ENCODE measurements at places on chromosomes 1 and 21. TPM values are rescaled to one million over a fixed set of nuclear protein-coding genes. Genes with fewer than 3 reads are reported as not detected.

DNA sequence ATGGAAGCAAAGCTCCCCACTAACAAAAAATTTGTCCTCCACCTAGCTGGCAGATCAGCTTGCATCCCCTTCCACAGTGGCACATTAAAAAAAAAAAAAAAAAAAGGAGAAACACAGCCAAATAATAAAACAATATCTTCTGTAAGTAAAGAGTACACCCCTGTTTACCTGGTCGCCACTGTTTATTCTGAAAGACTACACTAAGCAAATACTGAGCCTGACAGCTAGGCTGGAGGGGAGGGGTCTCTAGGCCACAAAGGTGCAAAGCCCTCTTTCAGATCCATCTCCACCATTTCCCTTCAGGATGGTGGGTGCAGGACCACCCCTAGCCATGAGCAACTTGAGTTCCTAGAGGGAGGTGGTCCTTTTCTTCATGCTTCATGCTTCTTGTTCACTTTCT is 22.8 kb upstream of the SLC45A3 start:
- no peak overlapping the region for H3K4me3 ChIP-seq
- peaks cover 15% of the 10 kb centered on the region for H3K4me1 ChIP-seq
- H3K27me3 ChIP-seq, result no peaks in the 10 kb centered on the region
- peak overlapping the region; percentile 63 for H3K27ac ChIP-seq
- peaks cover 10% of the 10 kb centered on the region for H3K36me3 ChIP-seq

DNA sequence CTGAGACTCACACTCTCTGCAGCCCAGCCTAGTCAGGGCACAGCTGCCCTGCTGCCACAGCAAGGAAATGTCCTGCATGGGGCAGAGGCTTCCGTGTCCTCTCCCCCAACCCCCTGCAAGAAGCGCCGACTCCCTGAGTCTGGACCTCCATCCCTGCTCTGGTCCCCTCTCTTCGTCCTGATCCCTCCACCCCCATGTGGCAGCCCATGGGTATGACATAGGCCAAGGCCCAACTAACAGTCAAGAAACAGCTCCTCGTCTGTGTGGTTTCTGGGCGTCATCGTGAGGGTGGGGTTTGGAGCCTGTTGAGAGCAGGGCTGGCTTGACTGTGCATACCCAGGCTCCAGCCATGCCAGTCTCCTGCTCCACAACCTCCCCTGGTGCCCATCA is 19.5 kb downstream of the FAAH start:
- H3K27ac ChIP-seq, result no peak overlapping the region
- H3K4me3 ChIP-seq, result no peak overlapping the region
- H3K36me3 ChIP-seq, result no peaks in the 10 kb centered on the region
- H3K4me1 ChIP-seq, result no peaks in the 10 kb centered on the region

- H3K4me3 ChIP-seq, result no peak overlapping the region
- H3K4me1 ChIP-seq, result no peaks in the 10 kb centered on the region
- DNase-seq, result no peak
- no peak overlapping the region for H3K27ac ChIP-seq
- H3K36me3 ChIP-seq, result no peaks in the 10 kb centered on the region
- peaks cover 4% of the 10 kb centered on the region for H3K27me3 ChIP-seq
Observed at GRCh38 chr1:230892018-230892491, 23.7 kb upstream of the C1orf198 start.

- peak; percentile 4 for DNase-seq
- H3K4me3 ChIP-seq, result no peak overlapping the region
- no peaks in the 10 kb centered on the region for H3K27me3 ChIP-seq
- no peaks in the 10 kb centered on the region for H3K4me1 ChIP-seq
- no peak overlapping the region for H3K27ac ChIP-seq
Observed at GRCh38 chr1:181349512-181349911, 133.8 kb upstream of the CACNA1E start.

DNA sequence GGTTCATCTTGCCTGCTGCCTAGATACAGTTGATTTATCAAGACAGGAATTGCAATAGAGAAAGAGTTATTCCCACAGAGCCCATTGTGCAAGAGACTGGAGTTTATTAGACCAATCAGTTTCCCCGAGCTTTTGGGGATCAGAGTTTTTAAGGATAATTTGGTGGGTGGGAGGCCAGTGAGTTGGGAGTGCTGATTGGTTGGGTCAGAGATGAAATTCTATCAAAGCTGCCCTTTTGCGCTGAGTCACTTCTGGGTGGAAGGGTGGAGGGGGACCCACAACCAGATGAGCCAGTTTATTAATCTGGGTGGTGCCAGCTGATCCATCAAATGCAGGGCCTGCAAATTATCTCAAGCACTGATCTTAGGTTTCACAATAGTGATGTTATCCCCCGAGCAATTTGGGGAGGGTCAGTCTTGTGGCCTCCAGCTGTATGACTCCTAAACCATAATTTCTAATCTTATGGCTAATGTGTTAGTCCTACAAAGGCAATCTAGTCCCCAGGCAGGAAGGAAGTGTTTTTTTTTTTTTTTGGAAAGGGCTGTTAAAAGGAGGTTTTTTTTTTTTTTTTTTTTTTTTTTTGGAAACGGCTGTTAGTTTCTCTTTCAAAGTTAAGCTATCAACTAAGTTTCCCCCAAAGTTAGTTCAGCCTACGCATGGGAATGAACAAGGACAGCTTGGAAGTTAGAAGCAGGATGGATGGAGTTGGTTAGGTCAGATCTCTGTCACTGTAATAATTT is 7.4 kb downstream of the SLC16A4 start:
- peak overlapping the region; percentile 60 for H3K4me3 ChIP-seq
- peak; percentile 10 for DNase-seq
- peak overlapping the region; percentile 88 for H3K27ac ChIP-seq
- peaks cover 26% of the 10 kb centered on the region for H3K4me1 ChIP-seq

DNA sequence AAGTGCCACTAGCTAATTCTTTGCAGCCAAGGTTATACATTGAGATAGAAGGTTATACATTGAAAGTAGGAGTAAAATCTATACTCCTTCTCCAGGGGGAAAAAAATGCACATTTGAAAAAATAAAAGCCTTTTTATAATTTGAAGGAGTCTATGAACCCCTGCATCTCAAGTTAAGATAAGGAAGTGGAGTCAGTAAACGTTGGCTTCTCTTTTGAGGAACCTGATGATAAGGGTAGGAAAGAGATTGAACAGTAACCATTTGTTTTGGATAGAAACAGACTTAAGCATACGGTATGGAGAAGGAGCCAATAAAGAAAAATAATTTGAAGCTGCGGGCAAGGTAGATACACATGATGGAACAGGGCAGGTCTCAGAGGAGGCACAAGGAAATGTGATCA is 64.1 kb downstream of the RPAP2 start:
- peaks cover 37% of the 10 kb centered on the region for H3K4me1 ChIP-seq
- H3K27me3 ChIP-seq, result no peaks in the 10 kb centered on the region
- H3K27ac ChIP-seq, result no peak overlapping the region
- H3K4me3 ChIP-seq, result no peak overlapping the region

Gene SPATA21
- not detected for total RNA-seq

GRCh38 chr1:248924696-248925532 is 18.9 kb downstream of the PGBD2 start:
- peaks cover 5% of the 10 kb centered on the region for H3K36me3 ChIP-seq
- H3K27ac ChIP-seq, result peak overlapping the region; percentile 25

Gene B3GALT2
- 1.3 TPM for total RNA-seq

- H3K36me3 ChIP-seq, result no peaks in the 10 kb centered on the region
- H3K27me3 ChIP-seq, result peaks cover 2% of the 10 kb centered on the region
- no peak overlapping the region for H3K27ac ChIP-seq
- H3K4me1 ChIP-seq, result no peaks in the 10 kb centered on the region
- H3K4me3 ChIP-seq, result no peak overlapping the region
- DNase-seq, result no peak
Observed at GRCh38 chr1:94646786-94647555, 105.4 kb upstream of the F3 start.

DNA sequence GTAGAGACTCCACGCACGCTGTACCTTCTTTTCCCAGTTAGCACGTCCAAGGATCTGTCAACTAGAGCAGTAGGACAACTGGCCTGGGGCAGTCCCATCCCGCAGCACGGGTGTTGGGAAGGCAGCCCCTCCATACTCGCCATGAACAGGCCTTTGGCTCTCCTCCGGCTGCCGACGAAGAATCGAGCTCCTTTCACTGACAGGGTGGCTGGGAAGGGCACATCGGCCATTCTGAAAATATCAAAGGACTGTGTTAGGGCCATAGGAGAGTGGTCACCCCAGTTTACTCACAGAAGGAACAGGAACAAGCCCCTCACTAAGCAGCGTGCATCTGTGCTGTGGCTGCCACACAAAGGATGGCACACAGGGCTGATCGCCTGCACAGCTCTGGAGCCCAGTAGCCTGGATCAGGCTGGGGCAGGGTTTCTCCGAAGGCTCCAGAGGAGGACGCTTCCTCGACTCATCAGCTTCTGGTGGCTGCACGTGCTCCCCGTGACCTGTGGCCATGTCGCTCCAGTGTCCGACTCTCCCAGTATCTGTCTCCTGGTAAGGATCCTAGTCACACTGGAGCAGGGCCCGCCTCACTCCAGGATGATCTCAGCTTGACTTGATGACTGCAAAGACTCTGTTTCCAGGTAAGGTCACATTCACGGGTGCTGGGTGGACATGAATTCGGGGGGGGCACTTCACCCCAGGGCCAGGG is 8.9 kb downstream of the KRTAP10-1 start:
- no peak overlapping the region for H3K27ac ChIP-seq
- H3K4me3 ChIP-seq, result no peak overlapping the region
- H3K36me3 ChIP-seq, result no peaks in the 10 kb centered on the region

DNA sequence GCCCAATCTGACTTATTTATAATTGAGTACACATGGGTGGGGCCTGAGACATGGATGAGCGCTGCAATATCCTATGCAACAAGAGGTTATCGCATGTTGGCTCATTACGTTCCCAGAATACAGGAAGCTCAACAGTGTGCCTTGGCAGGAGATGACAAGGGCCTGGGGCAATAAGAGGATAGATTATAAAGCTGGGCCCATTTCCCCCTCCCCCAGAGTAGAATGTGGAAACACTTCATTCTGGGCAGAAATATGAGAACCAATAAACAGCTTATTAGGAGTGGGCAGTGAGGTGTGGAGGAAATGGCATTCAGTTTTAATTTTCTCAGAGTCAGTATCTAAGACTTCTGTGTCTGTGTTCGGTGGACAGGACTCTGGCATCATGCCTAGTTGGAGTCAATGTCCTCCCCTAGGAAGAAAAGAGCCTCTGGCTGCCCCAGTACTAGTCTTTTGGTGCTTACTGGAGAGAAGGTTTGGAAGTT is 92.8 kb downstream of the PIK3R3 start:
- no peaks in the 10 kb centered on the region for H3K27me3 ChIP-seq
- no peak overlapping the region for H3K27ac ChIP-seq
- no peak for DNase-seq
- H3K36me3 ChIP-seq, result no peaks in the 10 kb centered on the region
- peaks cover 6% of the 10 kb centered on the region for H3K4me1 ChIP-seq
- H3K4me3 ChIP-seq, result no peak overlapping the region

DNA sequence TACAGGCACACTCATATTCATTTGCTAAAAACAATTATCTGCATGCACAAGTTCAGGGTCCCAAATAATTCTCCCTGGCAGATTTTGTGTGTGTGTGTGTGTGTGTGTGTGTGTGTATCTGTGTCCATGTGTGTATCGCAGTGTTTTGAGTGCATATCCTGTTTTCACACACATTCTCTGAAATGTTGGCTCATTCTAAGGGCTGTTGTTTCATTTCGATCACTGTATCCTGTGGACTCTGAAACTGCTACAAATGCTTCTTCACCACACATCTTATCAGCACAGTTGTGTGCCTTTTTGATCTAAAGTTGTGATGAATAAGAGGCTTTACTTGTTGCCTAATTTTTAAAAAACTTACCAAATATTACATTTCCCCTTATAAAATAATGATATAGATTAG is 34.6 kb downstream of the NR5A2 start:
- peaks cover 13% of the 10 kb centered on the region for H3K27me3 ChIP-seq
- H3K4me1 ChIP-seq, result no peaks in the 10 kb centered on the region
- no peak for DNase-seq
- H3K36me3 ChIP-seq, result no peaks in the 10 kb centered on the region
- no peak overlapping the region for H3K27ac ChIP-seq
- H3K4me3 ChIP-seq, result no peak overlapping the region

DNA sequence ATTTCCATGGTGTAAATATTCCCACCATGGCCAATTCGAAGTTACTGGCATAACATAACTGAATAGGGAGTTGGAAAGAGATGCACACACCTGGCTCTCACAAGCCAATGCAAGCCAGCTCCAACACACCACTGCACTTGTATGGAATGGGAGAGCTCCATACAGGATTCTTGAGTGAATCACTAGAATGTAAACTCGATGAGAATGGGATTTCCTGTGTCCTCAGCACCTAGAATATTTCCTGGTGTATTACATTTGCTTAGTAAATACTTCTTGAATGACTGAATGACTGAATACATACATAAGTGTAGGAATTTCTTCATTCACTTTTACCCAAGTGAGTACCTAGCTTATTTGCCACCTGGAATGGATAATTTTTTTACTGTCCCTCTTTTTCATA is 16.2 kb upstream of the PPIE start:
- H3K27me3 ChIP-seq, result peaks cover 71% of the 10 kb centered on the region
- H3K27ac ChIP-seq, result no peak overlapping the region
- no peaks in the 10 kb centered on the region for H3K36me3 ChIP-seq
- no peak overlapping the region for H3K4me3 ChIP-seq
- DNase-seq, result no peak

DNA sequence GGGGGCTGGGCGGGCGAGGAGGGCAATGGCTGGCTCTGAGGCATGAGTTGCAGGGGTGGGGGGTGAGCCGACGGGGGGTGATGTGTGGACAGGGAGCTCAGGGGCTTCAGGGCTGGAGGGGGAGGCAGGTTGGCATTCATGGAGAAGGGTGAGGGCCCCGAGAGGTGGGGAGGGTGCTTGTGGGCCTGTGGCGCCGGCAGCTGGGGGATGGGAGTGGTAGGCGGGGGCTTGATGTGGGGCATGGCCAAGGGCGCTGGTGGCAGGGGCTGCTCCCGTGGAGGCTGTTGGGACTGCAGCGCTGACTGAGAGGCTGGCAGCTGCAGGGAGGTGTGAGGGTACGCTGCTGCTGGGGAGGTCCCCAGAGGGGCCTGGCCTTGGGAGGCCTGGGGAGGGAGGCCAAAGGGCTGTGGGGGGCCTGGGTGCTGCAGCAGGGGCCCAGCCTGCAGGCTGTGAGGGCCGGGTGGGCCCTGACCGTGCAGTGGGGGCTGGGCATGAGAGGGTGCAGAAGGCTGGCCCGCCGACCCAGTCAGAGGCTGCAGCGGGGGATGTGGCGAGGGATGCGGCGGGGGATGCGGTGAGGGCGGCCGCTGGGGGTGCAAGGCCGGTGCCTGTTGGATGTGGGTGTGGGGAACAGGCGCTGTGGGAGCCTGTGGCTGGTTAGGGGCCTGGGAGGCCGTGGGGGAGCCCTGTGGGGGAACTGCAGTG is 42.7 kb downstream of the SLC45A1 start:
- H3K4me3 ChIP-seq, result no peak overlapping the region
- no peak for DNase-seq

- no peak overlapping the region for H3K27ac ChIP-seq
- no peak for DNase-seq
- no peaks in the 10 kb centered on the region for H3K36me3 ChIP-seq
Observed at GRCh38 chr21:23664193-23664694, 1943.0 kb downstream of the MRPL39 start.

DNA sequence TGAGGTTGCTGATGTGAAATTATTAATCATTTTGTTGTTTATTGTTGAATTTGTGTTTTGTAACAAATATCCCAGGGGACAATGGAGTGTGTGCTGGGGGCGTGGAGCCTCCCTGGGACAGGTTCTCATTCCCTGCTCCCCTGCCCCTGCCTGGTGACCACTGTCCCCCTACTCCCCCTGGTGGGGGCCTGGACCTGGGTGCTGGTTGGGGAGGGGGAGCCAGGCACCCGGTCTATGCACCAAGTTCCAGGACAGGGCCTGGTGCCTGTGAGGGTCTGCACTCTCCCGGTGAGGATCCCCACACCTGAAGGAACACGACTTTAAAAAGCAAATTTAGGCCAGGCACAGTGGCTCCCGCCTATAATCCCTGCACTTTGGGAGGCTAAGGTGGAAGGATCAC is 42.4 kb downstream of the CHD5 start:
- H3K27ac ChIP-seq, result no peak overlapping the region
- no peak overlapping the region for H3K4me3 ChIP-seq
- H3K36me3 ChIP-seq, result no peaks in the 10 kb centered on the region
- H3K4me1 ChIP-seq, result no peaks in the 10 kb centered on the region
- no peak for DNase-seq

Gene GPR157
- total RNA-seq, result 5.7 TPM

Gene CFHR3
- not detected for total RNA-seq

Gene SNX7
- total RNA-seq, result not detected
